ENCODE measurements at places on chromosomes 2 and 18.

- DNase-seq, result no peak
Observed at GRCh38 chr2:174052584-174052976, 87.4 kb upstream of the SP3 start.

GRCh38 chr2:128166746-128167353 lies 75.8 kb downstream of the UGGT1 start:
- DNase-seq, result no peak

DNA sequence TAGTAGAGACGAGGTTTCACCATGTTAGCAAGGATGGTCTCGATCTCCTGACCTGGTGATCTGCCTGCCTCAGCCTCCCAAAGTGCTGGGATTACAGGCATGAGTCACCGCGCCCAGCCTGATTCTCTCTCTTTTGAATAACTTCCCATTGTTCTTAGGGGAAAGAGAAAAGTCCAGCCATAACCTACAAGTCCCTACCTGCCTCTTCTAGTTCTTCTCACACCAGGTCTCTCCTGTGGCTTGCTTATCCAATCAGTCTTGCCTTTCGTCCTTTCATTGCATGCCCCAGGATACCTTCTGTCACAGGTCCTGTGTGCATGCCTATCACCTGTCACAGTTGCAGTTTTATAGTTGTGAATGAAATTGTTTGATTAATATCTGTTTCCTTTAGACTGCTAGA lies 148.1 kb downstream of the SLC4A3 start:
- DNase-seq, result no peak

DNA sequence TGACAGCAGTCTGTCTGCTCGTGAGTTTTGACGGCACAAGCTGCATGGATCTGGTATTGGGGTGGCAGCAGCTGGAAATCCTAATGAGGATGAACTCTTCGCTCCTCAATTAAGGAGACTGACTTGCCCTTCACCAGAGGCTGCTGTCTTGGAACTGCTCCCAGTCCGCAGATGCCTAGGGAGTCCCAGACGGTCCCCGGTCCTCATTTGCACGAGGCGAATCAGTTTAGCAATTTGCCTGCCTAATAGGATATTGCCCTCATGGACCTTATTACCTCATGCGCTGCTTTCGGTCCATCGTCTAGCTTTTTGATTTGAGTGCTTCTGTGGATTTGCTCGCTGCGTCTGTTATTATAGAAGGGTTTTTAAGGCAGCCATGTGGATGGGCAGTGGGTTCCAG lies 40.6 kb downstream of the ASAP2 start:
- DNase-seq, result no peak

- no peak for DNase-seq
Observed at GRCh38 chr2:29443627-29444026, 328.4 kb downstream of the CLIP4 start.

Measured in progenitor cell of endocrine pancreas (in vitro differentiated cells).